ENCODE measurements at places on chromosomes 16 and 17.

GRCh38 chr16:2834968-2835367, 4.9 kb downstream of the ZG16B start:
- no peak for DNase-seq

DNA sequence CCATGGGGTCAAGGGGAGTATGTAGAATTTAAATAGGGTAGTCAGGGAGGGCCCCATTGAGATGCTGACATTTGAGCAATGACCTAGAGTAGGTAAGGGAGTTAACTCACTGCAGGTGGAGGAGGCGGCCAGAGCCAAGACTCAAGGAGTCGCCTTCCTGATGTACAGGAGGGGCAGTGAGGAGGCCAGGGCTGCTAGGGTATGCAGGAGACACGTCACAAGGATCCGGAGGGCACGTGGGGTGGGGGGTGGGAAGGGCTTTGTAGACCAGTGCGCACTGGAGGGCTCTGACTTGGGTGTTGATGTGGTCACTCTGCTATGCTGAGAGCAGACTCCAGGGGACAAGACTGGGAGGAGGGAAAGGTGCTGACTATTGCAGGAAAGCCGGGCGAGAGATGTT, 37.5 kb downstream of the SPECC1 start:
- DNase-seq = no peak

DNA sequence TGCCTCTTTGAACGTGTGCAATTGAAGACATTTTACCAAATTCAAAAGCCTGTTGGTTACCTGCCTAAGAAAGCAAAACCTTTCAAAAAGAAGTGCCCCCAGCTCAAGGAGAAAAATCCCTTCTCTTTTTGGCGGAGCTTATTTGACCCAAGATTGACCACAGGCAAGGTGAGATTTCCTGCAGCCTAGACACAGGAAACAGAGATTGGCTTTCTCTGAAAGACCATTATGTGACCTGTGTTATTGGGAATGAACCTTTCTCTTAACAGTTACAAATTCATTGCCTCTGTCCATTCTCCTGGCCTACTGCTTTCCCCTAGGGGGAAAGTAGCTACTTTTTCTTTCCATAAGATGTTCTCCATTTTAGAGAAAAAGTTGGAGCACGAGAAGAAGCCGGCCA, 42.1 kb upstream of the MAF start:
- no peak for DNase-seq

- no peak for DNase-seq
Measured at GRCh38 chr17:30831257-30831656, 509 bp upstream of the ATAD5 start.

DNA sequence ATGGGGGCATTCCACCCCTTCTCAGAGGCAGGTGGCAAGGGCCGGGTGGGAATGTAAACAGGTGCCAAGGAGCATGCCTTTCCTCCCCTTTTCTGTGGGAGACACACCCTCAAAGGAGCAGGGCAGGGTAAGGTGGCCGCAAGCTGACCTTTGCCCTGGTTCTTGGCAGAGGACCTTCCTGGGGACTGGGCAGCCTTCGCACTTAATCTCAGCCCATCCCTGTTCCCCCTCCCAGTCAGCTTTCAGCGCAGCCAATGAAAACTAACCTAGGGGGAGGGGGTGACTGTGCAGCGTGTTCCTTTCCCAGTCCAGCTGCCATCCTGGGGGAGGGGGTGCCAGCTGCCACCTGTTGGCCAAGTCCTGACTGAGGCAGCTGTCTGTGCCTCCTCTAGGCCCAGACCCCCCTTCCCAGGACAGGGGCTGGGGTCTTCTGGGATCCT, 2.8 kb downstream of the TRAF4 start:
- DNase-seq = no peak

- no peak for DNase-seq
Measured at GRCh38 chr16:55976815-55977214, 101.6 kb upstream of the CES5A start.

- no peak for DNase-seq
Measured at GRCh38 chr16:56614549-56614991, 6.2 kb downstream of the MT2A start.

Data from stimulated activated CD4-positive, alpha-beta T cell treated with anti-CD3 and anti-CD28 coated beads, Interleukin-1b, Interleukin-23, amount 100 ng/mL, for 1 hour (primary cell).